ENCODE measurements at places on chromosomes 5 and 9. TPM values are rescaled to one million over a fixed set of nuclear protein-coding genes. Genes with fewer than 3 reads are reported as not detected.

RGP1 gene
- total RNA-seq: 13.4 TPM

DNA sequence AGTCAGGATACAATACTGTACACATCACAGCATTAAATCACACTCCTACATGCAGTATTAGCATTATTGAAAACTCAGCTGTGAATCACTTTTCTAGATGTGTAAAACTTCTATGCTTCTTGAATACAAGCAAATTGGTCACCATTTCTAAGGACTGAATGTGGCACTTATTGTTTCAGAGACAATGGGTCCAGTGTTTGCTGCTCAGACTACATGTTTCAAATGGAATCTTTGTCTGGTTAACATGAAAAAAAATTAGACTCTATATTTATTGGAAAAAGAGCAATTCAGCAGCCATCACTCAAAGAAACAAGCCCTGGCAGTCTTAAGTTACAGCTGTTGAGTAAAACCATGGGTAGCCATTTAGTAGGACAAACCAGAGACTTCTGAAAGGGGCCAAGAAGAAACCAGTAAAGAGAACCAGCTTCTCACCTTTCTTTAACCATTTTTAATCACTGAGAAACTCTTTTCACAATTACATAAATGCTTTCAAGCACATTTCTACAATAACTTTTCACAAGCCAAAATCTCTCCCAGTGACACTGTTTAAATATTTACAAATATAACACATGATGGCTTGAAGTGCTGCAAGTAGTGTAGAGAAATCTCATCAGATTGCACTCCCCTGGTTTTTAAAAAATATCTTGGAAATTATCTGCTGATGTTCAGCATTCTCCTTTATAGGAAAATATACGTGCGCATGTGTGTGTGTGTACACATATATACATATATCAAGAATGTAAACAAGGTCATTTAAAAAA lies 35.2 kb downstream of the OR2K2 start:
- DNase-seq: no peak

PCAT7 gene
- not detected for total RNA-seq

DNA sequence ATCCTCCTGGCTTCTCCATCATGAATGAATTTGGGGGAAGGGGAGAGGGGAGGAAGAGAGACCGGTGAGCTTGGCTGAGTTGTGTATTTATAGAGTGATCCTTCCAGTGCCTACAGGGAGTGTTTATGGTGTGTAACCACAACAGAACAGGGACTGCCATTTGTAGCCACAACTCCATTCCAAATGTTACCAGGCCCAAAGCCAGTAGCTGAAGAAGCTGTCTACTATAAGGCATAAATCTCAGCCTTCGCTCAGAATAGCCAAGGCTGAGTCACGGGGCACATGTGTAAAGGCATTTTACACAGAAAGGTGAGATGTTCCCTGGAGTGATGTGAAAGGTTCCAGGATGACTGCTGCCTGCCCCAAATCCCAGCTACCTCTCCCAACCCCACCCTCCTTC lies 2.5 kb downstream of the TMEM252 start:
- no peak for DNase-seq

SSBP2 gene
- 8.3 TPM for total RNA-seq

GRCh38 chr9:121956808-121957207 lies 136.3 kb downstream of the TTLL11 start:
- no peak for DNase-seq

- DNase-seq: no peak
Measured at GRCh38 chr9:103301051-103301450, 305.9 kb downstream of the CYLC2 start.

DNA sequence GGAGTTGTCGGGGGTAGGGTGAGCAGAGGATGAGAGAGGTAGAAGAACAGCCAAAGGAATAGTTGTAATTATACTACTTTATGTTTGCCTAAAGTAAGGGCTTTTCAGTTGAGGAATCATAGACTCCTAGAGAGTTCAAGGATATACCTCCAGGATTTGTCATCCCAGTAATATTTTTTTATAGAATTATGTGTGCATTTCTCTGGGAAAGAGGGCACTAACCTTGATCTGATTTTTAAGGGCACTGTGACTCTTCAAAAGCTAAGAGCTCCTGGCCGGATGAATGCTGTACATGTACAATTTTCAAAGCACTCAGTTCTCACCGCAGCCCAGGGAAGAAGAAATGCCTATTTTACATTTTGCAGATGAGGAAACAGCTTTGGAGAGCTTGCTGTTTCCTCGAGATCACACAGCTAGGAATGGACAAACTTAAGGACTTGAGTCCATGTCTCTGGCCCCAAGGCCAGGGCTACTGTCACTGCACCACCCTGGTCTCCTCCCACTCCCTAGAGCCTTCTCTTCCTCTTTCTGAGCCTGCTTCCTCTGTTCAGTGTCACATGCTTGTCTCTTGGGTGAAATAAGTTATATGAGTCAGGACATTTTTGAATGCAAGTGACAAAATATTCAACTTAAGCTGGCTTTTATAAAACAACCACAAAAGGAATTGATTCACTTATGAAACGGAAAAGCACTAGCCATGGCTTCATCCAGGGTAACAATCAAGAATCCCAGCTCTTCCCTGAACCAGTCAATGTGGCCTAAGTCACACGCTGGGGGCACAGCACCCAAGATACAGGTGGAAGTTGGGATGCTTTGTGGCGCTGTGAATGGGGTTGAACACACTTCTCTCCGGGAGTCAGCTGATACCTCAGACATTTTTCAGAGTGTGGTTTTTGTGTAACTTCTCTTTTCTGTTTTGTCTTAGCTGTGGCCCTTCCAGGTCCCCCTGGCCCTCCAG lies 45.7 kb upstream of the TGFBR1 start:
- DNase-seq: no peak

DNA sequence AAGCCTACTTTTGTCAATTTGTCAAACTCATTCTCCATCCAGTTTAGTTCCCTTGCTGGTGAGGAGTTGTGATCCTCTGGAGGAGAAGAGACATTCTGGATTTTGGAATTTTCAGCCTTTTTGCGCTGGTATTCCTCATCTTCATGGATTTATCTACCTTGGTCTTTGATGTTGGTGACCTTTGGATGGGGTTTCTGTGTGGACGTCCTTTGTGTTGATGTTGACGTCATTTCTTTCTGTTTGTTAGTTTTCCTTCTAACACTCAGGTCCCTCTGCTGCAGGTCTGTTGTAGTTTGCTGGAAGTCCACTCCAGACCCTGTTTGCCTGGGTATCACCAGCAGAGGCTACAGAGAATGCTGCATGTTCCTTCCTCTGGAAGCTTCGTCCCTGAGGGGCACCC lies 71.2 kb downstream of the P4HA2 start:
- DNase-seq: no peak

LIFR gene
- not detected for total RNA-seq

PCDHGB2 gene
- total RNA-seq: not detected

GRCh38 chr5:96978812-96979449 lies 43.1 kb downstream of the LNPEP start:
- DNase-seq: no peak

FABP6 gene
- total RNA-seq: not detected

DNA sequence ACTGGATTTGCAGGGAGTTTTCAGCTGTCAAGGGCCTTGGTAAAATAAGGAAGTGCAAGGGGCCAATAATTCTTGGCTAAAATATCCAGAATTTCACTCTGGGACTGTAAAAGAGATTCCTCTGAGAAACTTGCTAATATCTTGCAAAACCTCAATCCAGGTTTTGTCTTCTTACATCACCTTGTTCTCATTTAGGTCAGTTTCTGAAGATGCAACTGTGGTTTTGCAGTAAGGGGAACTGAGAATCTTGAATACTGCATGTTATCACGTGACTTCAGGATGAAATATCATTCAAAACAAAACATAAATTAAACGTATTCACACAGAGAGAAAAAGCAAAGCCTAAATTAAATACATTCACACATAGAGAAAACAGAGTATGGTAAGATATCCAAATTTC lies 35.0 kb upstream of the RIC1 start:
- DNase-seq: no peak

GRCh38 chr5:124744170-124744971 lies 2.1 kb downstream of the ZNF608 start:
- no peak for DNase-seq

CDKN2B-AS1 gene
- 0.10 TPM for total RNA-seq

DNA sequence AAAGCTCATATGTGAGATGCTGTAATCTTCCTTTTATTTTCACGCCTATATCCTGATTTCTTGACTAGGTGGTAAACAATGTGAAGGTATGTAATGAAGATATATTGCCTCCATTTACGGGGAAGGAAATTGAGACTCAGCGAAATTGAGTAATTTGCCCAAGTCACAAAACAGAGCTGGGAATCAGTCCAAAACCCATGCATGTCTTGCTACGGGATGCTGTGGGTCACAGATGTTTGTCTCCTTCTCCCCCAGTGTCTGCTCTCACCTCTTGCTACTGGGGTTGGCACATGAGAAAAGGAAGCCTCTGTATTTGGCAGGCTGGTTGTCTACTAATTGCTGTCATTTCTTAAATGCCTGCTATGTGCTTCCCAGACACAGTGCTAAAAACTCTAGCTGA lies 53.7 kb upstream of the TEX48 start:
- DNase-seq: no peak

GRCh38 chr5:137622850-137623249 lies 113.0 kb downstream of the KLHL3 start:
- no peak for DNase-seq

GRCh38 chr5:131943916-131944315 lies 1.5 kb downstream of the MEIKIN start:
- no peak for DNase-seq

GRCh38 chr5:9549941-9550340 lies 4.1 kb upstream of the SEMA5A start:
- no peak for DNase-seq

NEUROG1 gene
- total RNA-seq: not detected

PPP3R2 gene
- not detected for total RNA-seq

NOXA1 gene
- 0.66 TPM for total RNA-seq

GRCh38 chr5:169339869-169340268 lies 38.9 kb upstream of the SLIT3 start:
- no peak for DNase-seq

Data from activated naive CD8-positive, alpha-beta T cell treated with anti-CD3 and anti-CD28 coated beads for 36 hours (primary cell).